Hematopoietic multipotent progenitor cell treated with erythropoietin and hydrocortisone succinate and interleukin-3 and kit ligand, for 17 days (in vitro differentiated cells): ENCODE measurements at places on chromosomes 12 and 14.

DNA sequence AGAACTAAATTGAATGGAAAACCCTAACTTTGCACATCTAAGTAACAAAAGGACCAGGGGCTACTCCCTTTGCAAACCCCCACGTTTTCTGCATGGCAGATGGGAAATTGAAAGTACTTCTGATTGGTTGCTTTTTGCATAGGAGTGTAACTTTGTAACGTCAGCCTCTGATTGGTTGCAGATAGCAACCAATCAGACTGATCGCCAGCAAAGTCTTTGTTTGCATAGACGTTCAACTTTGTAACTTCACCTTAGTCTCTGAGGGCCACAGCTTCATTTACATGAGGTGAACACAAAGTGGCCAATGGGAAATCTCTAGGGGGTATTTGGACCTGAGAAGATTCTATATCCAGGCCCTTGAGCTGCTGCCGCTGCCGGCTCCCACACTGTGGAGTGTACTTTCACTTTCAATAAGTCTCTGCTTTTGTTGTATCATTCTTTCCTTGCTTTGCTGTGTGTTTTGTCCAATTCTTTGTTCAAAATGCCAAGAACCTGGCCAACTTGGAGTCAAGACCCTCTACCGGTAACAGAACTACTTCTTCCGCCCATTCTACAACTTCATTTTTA, 102.5 kb upstream of the PRICKLE1 start:
- DNase-seq = no peak

DNA sequence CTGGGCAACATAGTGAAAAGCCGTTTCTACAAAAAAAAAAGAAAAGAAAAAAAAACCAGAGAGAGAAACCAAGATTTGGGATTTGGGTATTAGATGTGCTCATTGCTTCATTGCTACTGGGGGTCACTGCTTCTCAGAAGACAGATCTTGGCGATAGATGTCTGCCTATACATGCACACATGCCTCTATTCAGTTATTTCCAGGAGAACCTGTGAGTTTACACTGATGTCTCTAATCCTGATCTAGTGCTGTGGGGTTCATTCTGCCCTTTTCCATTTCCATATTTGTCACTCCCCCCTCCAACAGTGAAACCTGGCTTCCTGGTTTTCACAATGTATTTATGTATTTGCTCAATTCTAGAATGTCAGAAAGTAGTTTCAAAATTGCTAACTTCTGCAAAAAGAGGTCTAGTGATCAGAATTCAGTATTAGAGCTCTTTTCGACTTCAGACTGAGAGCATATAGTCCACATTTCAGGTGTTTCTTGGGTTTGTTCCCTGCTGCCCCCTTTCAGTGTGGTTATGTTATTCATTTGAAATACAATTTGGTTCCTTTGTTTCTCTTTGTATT, 111.0 kb downstream of the SLC25A47 start:
- DNase-seq = no peak

DNA sequence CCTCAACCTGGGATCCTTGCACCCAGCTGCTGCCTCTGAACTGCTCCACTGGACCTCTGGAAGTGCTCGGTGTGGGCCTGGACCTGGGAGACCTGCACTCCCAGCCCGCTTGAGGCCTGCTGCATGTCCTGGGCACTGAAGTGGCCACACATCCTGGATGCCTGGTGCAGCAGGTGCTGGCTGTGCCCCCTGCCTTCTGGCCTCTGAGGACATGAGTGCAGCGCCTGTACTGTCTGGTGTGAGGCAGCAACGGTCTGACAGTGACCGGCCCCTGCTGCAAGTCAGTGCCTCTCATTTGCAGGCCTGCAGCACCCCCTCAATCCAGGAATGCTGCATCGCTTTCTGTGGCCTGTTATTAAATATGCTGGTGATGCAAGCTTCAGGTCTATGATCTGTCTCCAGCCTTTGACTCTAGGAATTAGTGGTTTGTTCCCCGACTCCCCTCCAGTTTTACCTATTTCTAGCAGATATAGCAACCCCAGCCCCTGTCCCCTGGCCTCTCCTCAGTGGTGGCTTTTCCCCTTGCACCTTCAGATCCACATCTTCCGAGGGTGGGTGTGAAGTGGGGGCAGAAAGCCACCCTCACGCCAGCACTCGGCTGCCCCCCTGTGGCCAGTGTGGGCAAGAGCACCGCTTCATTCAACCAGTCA, 3.6 kb downstream of the SMIM41 start:
- peak; percentile 65 for DNase-seq

DNA sequence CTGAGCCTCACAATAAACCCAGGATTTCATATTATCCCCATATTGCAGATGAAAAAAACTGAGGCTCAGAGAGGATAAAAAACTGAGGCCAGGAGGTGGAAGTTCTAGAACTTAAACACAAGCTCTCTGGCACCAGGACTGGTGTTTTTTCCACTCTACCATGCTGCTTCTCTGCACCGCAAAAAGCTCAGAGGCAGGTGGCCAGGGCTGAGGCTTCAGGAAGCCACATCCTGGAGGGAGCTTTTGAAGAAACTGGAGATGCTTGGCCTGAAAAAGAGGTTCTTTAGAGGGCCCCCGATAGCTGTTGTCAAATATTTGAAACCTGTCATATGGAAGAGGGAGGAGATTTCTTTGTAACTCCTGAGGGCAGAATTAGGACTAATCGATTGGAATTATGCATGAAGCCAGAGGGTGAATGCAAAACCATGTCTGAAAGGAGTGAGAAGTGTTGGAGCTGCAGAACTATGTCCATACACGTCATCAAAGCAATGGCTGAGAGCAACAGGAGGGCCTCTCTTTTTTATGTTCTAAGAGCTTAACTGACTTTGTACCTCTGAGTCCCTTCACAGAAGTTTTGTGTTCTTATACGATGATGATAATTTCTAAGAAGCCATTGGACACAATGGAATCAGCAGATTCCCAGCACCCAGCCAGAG, 448.6 kb downstream of the FUT8 start:
- no peak for DNase-seq

DNA sequence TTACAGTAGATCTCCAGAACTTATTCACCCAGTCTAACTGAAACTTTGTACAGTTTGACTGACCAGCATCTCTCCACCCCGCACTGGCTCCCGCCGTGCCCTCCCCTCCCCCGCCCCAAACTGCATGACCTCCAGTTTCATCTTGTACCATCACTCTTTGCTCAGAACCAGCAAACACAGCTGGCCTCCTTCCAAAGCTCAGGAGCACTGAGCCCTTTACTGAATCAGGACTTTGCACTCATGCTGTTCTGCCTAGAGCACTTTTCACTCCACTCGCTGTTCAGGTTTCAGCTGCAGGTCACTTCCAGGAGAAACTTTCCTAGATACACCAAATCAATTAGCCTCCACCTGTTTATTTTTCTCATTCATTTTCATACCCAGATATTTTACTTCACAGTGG, 455.3 kb upstream of the PDE3A start:
- no peak for DNase-seq

- DNase-seq = no peak
These were observed 89.6 kb downstream of the MSRB3 start for GRCh38 chr12:65368055-65368454.

- DNase-seq = no peak
These were observed 1.0 kb upstream of the RERG start for GRCh38 chr12:15222219-15222618.

GRCh38 chr14:77290705-77291104, 19.7 kb upstream of the NGB start:
- no peak for DNase-seq

GRCh38 chr12:113759135-113759534, 207.0 kb downstream of the RBM19 start:
- no peak for DNase-seq

DNA sequence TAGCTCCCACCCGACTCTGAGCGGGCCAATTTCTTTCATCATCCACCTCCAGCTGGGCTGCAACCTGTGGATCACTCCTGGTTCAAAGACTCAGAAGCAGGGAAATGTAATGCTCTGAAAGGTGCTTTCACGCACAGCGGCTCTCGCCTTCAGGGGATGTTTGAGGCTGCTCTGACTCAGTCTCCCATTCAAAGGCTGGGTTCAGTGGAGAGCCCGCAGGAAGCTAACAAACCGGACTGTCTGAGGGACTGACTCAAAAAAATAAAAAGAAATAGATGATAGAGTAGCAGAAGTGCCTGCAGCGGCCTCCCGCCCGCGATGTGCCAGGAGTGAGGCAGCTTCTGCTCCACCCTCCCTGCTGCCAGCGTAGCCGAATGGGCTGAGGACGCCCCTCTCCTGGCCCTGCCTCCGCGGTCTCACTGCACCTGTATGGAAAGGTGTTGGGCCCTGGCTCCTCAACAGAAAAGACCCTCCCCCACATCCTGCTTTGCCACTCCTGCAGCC, 98.0 kb downstream of the GCH1 start:
- no peak for DNase-seq

GRCh38 chr12:62967701-62968100, 32.8 kb upstream of the PPM1H start:
- no peak for DNase-seq

DNA sequence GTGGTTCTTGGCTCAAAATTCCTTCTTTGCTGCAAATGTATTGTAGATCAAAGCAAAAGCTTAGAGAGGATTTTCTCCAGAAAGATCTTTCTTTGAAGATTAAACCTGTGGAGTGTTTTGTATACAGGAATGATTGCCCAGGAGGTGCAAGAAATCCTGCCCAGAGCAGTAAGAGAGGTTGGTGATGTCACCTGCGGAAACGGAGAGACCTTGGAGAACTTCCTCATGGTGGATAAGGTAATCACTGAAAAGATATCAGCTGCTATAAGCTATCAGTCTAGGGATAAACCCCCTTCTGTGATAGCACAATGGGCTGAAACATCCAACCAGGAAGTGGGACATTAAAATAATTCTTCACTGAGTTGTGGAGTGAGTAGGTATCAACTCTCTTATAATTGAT, 85.7 kb downstream of the MYRFL start:
- no peak for DNase-seq

DNA sequence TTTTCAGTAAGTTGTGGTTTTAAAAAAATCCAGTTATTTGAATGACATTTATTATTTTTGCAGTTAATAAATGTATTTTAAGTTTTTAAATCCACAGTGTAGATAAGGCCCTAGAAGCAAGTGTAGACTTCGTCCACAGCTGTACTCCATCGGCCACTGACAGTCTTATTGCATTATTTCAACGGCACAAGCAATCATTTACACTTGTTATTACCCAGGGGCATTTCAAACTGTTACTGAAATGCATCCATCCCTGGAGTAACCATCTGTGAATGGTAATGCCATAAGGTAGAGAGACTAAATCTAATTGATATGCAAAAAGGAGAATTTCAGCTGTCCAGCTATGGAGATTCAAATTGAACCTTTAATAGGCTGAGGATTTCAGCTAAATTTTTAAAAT, 48.4 kb downstream of the BICD1 start:
- no peak for DNase-seq

DNA sequence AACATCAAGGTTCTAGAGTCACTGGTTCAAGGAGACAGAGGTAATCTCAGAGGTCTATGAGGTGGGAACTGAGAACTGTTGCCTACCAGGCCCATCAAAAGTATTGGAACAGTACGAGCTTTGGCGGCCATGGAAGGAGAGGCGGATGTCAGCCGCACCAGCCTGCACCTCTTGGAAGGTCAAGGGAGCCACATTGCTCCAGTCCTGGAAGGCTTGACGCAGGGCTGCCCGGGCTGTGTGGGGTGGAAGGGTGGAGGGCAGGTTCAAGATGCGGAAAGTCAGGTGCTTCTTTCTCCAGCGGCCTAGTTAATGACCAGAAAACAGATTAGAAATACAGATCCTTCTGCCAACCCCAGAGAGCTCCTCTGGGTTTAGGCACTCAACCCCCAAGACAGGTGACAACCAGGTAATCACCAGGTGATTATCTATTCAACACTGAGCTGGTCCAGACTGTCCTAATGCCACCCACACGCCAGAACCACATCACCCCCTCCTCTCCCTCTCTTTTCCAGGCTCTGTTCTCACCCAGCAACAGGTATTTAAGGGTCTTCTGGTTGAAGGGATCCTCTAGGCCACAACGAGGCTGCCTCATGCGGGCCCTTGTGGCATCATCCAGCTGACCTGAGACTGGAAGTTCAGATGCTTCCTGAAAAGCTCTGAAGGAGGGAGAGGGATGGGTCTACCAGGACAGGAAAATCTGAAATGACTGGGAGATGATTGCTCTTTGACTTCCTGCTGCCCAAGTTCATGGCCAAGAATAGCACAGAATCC, 2.0 kb downstream of the MMP19 start:
- DNase-seq = no peak

DNA sequence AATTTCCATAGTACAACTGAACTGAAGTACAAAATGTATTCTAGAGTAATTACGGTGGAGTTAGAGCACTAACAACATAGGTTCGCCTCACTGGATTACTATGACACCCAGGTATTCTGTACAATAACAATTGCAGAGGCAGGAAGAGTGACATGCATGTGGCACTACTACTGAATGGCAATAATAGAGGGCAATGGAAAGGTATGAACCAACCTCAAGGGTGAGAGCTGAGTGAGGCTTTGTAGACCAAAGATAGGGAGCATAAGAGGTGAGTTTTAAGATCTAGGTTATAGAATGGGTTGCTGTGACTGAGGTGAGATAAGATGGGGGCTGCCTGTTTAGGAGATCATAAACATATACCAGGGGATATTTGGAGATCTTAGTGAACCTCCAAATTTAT, 343.1 kb downstream of the PCNX1 start:
- no peak for DNase-seq

DNA sequence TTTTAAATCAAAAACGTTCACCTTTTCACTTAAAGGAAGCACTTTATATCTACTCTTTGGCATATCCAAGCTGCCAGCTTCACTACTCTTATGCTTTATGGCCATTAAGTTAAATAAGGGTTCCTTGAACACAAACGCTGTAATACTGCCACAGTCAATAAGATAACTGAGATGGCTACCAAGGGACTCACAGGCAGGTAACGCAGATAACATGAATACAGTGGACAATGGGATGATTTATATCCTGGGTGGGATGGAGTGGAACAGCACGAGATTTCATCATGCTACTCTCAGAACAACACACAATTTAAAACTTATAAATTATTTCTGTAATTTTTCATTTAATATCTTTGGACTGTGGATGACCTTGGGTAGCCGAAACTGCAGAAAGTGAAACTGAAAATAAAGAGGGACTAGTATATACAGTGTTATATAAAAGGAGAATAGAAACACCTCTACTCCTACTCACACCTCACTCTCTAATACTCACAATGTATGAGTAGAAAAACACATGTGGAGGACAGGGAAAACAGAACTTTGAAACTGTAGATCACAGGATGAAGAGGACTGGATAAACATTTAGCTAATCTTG, 367.3 kb downstream of the C12orf50 start:
- DNase-seq = no peak

DNA sequence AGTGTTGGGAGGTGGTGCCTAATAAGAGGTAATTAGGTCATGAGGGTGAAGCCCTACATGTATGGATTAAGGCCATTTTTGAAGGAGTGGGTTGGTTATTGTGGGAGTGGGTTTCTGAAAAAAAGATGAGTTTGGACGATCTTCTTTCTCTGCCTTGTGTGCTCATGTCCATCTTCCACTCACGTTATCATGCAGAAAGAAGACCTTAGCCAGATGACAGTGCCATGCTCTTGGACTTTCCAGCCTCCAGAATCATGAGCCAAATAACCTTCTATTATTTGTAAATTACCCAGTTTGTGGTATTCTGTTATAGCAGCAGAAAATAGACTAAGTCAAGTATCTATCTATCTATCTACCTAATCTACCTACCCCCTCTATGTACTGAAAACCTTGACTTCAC, 71.9 kb downstream of the SDR9C7 start:
- no peak for DNase-seq
